Fibroblast of skin of abdomen (primary cell): ENCODE measurements at places on chromosomes 7 and 10.
A peak's percentile ranks its signal among the peaks of the same experiment; 100 is the strongest.

DNA sequence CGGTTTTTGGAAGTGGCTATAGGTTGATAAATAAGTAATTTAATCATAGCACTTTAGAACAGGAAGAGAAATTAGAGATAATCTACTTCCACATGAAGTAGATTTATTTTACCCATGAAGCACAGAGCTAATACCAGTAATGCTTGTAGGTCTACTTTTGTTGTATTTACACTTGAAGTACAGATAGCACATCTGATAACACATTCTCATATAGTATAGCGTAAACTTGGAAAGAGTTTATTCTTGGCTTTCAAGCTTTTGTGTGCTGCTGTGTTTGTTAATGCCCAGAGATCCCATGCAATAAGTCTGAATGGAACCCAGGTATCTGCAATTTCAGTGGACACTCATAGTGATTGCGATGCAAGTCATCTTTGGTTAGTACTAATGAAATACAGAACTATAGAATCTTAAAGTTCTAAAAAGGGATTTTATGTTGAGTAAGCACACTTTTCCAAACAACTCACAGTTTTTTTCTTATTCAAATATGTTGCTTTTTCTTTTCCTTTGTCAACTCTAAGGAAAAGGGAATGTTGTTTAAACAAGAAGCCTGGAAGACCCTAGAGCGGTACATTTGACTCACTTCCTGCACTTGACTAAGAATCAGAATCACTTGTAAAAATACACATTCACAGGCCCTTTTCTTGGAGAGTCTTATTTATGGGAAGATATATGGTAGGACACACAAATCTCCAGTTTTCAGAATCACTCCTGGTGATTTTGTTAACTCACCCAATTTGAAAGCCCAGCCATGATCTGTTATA is 105.8 kb downstream of the GNAI1 start:
- DNase-seq, result no peak

GRCh38 chr7:102813191-102814024 is 64.6 kb downstream of the FAM185A start:
- no peak for DNase-seq

DNA sequence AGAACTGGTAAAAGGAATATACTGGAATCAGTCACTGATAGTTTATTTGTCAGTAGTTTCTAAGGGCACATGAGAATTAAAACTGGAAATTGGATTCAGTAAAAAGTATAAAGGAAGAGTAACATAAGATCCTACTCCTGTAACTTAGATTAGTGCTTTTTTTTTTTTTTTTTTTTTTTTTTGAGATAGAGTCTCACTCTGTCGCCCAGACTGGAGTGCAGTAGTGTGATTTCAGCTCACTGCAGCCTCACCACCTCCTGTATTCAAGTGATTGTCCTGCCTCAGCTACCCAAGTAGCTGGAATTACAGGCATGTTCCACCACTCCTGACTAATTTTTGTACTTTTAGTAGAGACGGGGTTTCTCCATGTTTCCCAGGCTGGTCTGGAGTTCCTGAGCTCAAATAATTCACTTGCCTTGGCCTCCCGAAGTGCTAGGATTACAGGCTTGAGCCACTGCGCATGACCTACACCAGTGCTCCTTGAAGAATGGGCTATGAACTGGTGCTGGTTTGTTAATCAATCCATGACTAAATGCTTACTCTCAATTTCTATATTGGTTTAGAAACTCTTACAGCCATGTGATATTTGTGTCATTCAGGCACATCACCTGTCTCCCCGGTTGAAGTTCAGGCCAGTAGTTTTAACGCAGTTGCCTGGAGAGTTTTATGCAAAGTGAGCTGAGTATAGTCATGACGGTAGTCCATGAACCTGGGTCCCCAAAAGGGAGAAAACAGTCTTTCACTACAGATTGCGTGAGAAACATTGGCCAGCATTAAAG is 65.0 kb downstream of the ZEB1 start:
- DNase-seq, result no peak

DNA sequence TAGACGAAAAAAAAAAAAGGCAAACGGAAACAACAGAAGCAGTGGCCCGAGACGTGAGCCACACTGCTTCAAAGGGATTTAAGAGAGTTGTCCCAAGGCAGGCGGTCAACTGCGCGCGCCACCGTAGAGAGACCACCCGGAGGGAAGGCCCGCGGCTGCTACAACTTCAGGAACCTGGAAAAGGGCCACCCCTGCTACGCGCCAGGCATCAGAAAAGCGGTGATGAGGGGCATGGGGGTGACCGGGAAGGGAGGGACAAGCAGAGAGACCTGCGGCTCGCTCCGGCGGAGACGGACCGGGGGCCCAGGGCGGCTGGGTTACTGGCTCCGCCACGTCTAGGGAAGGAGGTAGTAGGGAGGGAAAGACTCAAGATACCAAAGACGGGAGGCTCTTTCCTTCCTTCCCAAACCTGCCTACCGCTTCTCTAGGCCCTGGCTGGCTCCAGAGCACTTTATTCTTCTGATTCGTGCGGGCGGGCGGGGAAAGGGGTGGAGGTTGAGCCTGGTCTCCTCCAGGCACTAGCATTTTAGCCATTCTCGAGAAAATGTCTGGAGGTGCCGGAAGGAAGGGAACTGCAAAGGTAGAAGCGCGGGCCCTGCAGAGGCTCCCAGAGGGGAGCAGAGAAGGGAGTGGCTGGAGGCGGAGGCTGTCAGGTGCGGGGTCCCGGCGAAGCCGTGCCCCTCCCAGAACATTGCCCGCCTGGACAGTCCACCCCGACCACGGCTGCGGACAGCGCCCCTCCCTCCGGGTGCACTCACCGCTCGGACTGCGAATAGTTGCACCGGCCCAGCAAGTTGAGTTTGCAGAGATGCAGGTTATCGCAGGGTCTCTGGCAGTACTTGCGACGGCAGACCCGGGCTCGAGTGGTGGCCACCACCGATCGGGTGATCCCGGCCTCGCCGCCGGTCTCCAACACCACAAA is 993 bp downstream of the ZC3HAV1 start:
- DNase-seq, result no peak

DNA sequence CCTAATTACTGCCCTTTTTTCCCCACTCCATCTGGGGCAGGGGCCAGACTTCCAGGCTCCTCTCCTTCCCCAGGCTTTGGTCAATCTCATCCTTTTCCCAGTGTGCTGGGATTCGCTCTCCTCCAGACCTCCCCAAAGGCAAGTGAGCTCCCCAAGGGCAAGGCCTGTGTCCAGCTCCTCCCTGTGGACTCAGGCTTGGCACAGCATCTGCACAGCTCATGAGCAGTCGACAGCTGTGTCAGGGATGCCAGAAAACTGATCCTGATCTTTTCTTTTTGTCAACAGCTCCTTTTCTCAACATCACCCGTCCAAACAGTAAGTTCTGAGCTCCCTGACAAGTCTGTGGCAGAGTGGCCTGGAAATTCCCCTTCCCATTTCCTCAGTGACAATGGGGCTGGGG is 67.1 kb downstream of the C10orf120 start:
- no peak for DNase-seq

- peak; percentile 27 for DNase-seq
These were observed 106.4 kb downstream of the EGFR start for GRCh38 chr7:55124989-55125875.

GRCh38 chr10:60312818-60313588 is 76.7 kb downstream of the ANK3 start:
- DNase-seq, result peak; percentile 76

- DNase-seq, result no peak
These were observed 204.7 kb upstream of the KLF14 start for GRCh38 chr7:130938661-130939060.

GRCh38 chr7:132275416-132276233 is 300.6 kb downstream of the PLXNA4 start:
- DNase-seq, result no peak

- peak; percentile 52 for DNase-seq
These were observed 23.5 kb downstream of the CNOT4 start for GRCh38 chr7:135486261-135486920.

DNA sequence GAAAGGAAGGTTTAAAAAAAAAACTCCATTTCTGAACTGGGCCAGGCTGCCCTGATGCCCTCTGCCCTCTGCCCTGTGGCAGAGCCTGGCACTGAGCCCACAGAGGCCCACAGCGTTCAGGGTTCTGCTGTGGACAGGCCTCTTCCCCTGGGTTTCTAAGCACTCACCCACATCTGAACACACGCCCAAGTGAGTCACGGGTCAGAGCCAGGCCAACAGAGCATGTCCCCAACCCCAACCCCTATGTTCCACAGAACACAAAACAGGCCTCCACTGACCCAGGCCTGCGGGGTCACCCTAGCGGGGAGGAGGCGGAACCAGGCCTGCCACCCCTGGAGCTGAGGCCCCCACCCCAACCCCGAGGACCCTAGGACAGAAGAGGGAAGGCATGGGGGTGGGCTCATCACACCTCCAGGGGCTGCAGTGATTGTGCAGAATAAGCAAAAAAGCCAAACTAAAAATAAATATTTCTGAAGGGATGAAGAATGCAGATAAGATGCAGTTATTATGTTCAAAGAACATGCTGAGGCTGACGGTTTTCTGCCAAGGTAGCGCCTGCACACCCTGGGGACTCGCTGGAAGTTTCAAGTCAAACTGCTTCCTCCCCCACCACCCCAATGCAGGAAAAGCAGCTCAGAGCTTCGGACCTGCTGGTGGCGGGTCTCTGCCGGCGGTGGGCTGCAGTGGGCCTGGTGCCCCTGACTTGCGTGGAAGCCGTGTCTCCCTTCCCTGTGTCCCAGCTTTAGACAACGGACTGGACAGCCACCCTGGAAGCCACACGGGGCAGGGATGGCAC is 5.4 kb downstream of the WDR86 start:
- no peak for DNase-seq

- DNase-seq, result peak; percentile 52
These were observed 79.3 kb upstream of the PDZD8 start for GRCh38 chr10:117454502-117454901.

GRCh38 chr10:19111501-19112267 is 63.1 kb downstream of the MALRD1 start:
- DNase-seq, result peak; percentile 44

DNA sequence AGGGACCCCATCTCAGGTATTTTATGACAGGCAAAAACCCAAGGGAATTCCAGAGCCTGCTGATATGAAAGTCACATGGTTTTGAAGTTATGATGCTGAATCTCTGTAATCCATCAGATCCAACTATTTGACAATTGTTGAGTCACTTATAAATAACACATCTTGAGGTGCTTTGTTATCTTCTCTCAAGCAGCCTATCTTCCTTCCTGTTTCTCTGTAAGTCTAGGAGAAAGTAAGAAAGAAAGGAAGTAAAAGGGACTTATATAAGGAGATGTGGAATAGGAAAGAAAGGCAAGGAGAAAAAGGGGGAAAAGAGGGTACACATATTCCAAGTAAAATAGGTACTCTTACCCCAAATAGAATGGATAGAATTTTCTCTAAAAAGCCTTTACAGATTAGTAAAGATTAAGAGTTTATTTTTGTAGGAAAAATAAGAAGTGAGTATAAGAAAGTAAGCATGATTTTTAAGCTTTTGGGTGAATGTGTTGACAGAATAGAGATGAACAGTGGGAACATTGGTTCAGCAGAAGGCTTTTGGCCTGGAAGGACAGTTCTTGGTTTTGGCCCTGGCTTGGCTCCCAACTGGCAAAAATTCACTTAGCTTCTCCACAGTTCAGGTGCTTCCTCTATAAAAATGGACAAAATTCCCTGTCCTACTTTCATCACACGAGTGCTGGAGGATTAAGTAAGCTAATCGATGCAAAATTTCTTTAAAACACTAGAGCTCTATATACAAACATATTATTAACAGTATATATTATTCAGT is 39.6 kb upstream of the ANK3 start:
- DNase-seq, result peak; percentile 31

DNA sequence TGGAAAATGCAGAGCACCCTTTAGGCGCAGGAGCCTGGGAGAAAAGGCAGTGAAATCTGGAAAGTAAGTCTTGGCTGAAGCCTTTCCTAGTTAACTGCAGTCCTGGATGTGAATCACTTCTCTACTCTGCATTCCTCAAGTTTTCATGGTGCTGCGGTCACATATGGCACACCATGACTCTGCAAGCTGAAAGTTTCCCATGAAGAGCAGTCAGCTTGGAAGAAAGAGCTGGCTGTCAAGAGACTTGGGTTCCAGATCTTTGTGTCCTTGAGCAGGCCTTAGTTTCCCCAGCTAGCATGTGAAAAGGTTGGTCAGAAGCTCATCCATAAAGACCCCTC is 548.3 kb downstream of the SORCS3 start:
- DNase-seq, result peak; percentile 60

DNA sequence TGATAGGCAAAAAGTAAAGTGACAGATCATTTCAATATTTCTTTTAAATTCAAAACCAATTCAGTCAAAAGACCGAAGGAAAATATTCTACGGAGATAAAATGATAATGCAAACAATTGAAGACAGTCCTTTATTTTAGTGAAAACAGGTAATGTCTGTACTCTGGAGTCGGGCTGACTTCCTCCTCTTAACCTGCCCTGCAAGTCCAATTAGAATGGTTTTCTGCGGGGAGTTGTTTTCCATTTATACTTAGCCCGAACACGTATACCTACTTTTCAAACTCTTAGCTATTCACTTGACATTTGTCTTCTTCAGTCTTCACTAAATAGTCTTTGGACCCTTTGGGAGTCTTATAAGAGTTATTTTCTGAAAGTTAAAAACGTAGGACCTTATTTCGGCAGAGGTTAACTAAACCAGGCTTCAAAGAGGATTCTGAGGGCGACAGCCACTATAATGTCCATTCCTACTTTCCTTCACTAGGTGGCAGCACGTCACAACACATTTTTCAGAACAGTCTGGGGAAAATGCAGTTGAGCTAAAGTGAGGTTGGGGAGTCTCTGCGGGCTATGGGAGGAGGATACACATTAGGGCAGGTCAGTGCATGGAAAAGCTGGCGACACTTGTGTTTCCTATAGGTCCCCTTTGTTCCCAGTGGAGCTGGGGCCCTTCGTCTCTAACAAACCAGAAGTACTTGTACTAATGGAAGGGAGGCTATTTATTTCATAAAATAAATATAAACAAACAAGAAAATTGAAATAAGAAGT is 472.0 kb downstream of the KCNMA1 start:
- DNase-seq, result peak; percentile 71

- DNase-seq, result no peak
These were observed 136.3 kb downstream of the ELFN1 start for GRCh38 chr7:1806354-1806753.

GRCh38 chr10:70684374-70684773 is 12.1 kb downstream of the ADAMTS14 start:
- no peak for DNase-seq

DNA sequence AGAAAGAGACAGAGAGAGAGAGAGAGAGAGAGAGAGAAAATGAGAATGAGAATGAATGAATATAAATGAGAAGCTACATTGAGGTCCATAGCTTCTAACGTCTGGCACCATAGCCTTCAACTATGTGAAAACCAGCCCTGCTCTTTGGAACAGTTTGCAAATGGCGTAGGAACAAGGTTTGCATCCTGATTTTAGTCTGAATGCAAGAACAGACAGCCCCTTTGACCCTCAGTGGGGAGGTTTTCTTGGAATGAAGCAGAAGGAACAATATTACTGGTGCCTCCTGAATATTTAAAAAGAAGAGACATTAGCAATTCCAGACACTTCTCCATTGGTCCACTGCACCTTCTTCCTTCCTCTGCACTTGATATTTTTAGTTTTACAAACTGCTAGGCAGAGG is 23.0 kb downstream of the LHPP start:
- DNase-seq, result no peak
